ENCODE measurements at places on chromosomes 4 and X.

DNA sequence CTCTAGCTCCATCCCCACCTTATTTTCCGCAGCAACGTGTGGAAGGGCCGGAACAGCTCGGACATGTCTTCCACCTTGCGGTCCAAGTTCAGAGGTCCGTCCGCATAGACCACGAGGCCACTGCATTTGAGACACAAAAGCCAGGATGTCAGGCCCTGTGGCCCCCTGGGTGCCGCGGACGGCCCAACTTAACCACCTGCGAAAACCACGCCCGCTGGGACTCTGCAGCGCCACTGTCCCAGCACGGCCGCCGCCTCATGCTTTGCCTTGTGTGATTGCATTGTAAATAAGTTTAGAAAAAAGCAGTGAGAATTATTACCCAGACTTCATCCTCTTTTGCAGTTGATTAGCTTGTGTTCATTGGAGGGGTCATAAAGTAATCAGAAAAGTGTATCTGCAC, 58.2 kb upstream of the MXD4 start:
- peak; percentile 61 for DNase-seq

DNA sequence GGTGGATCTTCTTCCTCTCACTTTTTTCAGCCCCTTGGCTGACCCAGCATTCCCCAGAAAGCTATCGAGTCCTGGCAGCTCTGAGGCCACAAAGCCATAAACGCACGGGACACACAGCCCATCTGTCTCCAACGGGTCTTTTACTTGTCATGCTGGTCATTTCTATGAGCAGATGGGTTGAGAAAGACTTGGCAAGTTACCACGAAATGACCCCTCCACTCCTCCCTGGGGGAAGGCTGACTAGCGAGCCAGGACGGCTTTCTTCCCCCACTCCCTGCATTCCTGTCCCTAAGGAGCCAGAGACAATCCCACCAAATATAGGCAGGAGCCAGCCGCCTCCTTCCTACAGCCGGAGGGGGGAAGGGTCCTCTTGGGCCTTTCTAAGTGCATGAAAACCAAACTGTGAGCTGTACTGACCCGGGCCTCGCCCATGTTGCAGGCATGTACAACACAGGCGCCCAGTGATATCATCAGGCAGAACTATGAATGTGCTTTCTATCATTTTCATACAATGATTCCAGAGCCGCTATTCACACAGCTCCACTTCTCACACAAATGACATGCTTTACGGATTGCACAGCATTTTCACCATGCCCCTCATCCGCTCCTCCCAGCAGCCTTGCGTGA, 28.6 kb downstream of the AFAP1 start:
- DNase-seq: no peak

DNA sequence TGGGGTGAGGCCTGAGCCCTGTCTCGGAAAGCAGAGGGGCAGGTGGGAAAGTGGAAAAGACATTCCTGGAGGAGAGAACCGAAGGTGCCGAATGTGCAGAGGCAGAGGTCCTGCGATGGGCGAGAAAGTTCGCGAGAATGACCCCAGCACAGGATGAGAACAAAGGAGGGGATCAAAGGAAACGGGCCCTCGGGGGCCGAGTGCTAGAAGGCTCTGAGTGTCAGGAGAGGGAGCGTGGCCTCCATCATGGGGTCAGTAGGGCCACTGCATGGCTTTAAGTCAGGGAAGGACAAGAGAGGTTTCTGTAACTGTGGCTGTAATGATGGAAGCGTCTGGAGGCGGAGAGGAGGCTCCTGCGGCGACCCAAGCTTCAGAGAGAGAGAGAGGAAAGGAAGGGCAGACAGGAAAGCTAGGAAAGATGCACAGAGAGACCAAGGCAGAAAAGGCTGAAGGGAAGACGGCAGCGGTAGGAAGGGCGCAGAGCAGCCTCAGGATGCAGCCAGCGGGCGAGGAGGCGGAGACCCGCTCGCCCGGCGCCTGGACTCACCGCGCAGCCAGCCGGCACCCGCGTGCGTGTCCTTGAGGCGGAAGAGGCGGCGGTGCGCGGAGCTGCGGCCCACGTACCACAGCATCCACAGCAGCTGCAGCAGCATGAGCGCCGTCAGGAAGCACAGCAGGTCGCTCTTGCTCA, 669 bp downstream of the OTOP1 start:
- no peak for DNase-seq

- no peak for DNase-seq
These were observed at the start of gene ARHGAP4 for GRCh38 chrX:153925739-153926551. Gene ARHGAP4 (minus strand): TSS chrX:153926264. CDS start chrX:153926202, 62 bp downstream.

DNA sequence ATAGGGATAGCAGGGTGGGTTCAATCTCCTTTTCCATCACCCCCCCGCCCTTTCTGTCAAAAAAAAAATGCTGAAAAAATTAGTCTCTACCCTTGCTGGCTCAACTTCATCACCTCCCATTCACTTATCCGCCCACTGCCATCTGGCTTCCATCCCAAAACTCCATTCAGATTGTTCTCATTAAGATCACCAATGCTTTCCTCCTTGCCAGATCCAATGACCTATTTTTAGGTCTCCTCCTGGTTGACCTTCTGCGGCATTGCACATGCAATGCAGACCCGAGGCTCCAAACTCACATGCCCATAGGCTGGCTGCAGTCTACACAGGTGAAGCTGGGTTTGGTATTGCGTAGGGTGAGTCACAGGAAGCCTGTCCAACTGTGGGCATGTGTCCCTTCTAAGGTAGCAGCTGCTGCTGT, 21.1 kb upstream of the STIM2 start:
- no peak for DNase-seq

GRCh38 chrX:155094468-155095061, 23.3 kb downstream of the BRCC3 start:
- DNase-seq: no peak

DNA sequence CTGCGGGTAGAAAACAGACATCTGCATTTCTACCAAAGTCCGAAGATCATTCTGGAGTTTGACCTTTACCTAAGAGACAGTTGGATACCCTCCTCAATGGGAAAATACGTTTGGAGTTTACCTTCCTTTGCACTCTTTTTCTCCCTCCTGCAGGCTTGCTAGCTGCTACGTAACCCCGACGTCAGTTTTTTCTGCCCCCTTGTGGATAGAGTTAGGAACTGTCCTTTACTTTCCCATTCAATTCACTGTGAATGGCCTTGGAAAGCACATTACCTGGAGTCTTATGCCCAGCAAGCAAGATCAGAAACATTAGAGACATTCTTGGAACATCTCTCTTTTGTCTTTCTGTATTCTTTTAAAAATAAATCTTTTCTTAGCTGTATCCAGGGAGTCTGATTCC, 250.7 kb downstream of the NAP1L3 start:
- no peak for DNase-seq

DNA sequence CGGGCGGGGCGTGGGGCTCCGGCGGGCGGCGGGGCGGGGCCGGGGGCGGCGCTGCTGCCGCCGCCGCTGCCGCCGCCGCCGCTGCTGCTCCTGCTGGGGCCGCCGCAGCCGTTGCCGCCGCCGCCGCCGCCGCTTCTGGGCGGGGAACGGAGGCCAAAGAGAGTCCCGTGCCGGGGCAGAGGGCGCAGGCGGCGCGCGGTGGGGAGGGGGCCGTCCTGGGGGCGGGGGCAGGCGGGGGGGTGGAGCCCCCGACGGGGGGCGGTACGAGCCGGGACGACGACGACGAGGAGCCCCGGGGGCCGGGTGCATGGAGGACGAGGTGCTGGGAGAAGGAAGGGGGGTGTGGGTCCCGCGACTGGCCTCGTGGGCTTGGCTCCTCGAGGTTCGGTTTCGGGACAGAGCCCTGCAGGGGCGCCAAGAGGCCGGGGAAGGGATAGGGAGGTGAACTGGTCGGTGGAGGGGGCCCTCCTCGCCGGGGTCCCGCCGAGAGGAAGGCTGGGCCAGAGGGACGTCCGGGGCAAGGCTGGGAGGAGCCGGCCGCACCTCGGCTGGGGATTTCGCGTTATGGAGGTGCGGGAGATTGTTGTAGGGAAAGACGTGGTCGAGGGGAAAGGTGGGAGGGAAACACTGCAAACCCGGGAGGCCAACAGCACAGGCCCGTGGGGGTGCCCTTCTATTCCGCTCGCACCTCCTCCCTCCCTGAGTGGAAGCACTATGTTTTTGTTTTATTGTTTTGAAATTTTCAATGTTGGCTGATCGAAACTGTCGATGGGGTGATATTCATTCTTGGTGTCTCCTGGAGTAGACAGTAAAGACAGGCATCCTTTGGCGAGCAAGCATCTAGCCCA, 1.9 kb downstream of the BCORL1 start:
- no peak for DNase-seq

GRCh38 chr4:133150486-133151340, 1.6 kb downstream of the PCDH10 start:
- DNase-seq: peak; percentile 72
